ENCODE measurements at places on chromosomes 11 and 22.

DNA sequence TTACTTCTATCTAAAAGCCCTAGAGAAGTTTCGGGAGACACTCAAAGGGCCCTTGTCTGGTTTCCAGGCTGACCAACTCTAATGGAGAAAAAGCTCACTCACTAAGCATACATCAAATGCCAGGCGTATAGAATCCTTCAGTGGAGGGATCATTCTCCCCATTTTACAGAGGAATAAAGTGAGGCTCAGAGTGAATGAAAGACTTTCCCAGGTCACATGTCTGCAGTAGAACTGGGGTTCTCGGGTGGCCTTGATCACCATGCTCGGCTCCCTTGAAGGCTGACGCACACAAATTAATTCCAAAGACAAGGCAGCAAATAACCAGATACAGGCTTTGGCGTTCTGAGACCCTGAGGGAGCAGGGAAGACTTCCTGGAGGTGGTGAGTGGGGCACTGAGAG is 60.0 kb downstream of the THAP12 start:
- no peak for DNase-seq

GRCh38 chr11:44268614-44269080 is 41.3 kb downstream of the ALX4 start:
- no peak for DNase-seq

- DNase-seq: no peak
Observed at GRCh38 chr11:74783241-74783871, 34.7 kb downstream of the RNF169 start.

GRCh38 chr11:21110415-21110814 is 441.0 kb downstream of the NELL1 start:
- no peak for DNase-seq

DNA sequence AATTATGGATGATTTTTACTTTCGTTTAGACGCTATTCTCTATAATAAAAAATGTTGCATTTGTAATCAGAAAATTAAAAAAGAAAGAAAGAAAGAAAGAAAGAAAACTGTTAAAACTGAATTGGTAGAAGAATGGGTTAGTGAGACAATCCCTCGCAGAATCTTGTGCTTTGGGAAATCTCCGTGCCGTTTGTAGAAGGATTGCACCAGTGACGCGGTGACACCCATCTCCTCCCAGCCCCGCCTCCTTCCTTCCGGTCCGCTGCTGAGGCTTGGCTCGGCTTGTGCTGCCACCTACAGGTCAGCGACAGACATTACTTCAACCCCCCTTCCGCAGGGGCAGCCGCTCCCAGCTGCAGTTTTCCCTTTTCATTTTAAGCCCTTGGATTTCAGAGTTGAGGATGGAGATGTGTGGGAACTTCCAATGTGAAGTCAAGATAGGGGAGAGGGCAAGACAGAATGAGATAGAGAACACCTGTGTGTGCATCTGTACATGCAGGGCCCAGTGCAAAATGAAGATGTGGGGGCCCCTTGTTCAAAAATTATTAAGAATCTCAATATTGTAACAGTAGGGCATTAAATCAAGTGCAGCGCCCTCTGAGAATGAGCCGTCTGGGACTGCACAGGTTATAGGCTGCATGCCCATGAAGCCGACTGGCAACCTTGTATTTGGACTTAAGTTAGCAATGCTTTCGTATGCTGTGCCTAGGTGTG is 41.1 kb downstream of the TST start:
- peak; percentile 90 for DNase-seq

DNA sequence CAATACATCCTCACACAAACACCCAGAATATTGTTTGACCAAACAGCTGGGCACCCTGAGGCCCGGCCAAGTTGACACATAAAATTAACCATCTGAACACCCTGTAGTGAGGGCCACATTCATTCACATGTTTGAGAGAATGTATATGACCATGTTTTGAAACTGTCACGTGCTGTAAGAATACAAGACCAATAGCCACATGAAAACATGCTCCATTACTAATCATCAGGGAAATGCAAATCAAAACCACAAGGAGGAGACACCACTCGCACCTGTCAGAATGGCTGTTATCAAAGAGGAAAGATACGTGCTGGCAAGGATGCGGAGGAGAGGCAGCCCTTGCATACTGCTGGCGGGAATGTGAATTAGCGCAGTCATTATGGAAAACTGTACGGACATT is 38.3 kb upstream of the IGSF9B start:
- DNase-seq: no peak

DNA sequence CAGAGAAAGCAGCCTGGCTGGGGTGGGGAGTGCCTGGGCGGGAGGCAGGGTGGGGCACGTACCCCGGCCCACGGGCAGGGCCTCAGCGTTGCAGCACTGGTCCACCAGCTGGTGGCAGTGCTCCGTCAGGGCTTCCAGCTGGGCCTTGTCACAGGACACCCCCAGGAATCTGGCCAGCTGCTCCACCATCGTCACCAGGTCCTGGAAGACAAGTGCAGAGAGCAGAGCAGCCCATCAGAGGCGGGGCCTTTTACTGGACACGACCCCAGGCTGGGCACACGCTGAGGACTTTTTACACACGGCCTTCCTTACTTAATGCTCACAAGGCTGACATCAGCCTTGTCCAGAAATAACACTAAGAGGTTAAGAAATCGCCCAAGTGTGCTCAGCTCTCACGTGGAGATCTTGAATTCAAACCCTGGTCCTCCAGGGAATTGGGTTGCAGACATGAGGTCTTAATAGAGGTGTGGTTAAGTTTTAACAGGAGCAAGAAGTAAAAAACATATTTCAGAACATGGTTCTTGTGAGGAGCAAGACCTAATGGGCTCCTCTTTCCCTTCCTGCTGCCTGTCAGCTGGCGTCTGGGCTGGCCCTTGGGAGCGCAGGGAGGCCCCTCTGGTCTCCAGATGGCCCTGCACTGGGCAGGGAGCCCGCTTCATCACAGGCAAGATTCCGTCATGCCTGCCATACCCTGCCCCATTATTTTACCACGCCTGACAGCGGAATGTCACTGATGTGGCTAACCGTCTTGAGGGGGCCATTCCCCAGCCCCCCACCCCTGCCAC is 17.1 kb upstream of the EFCAB6 start:
- DNase-seq: no peak

DNA sequence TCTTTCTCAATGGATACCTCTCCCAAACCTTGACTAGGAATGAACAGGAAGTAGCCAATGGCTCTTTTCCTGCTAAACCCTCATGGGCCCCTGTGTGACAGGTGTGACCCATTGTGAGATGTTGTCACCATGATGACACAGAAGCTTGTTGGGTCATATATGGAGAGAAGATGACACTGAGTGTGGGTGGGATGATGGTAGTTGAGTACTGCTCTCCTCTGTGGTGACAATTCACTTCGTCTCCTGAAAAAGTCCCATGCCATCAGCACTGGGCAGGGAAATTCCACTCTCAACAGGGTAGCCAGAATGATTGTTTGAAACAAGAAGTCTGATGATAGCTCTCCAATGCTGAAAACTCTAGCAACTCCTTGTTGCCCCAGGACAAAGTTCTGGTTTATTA is 94.0 kb upstream of the SEZ6L start:
- DNase-seq: no peak

GRCh38 chr11:108938604-108939003 is 273.7 kb downstream of the DDX10 start:
- DNase-seq: no peak

DNA sequence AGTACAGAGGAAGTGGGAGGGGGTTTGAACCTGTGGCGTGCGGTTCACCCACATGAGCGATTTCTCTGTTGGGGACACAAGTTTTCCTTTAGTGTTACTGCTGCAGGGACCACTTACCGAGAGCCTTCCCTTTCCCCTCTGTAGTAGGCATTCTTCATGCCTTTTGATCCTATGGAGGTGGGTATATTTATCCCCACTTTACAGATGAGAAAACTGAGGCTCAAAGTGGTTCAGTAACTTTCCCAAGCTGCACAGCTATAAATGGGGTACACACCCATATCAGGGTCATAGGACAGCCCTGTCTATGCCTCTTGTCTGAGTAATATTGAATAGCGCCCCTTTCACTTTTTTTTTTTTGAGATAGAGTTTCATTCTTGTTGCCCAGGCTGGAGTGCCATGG is 3.3 kb upstream of the PHF21B start:
- no peak for DNase-seq
